Lung microvascular endothelial cell (primary cell): ENCODE measurements at places on chromosomes 7 and 10. TPM values are rescaled to one million over a fixed set of nuclear protein-coding genes. Genes with fewer than 3 reads are reported as not detected.

CYP26A1 gene
- total RNA-seq = 0.44 and 1.6 TPM in 2 replicates

CFTR gene
- total RNA-seq = not detected in 2 replicates

SFTPA1 gene
- total RNA-seq = not detected in 2 replicates

GRID2IP gene
- total RNA-seq = under 0.01 TPM in 2 replicates

LIPK gene
- total RNA-seq = not detected in 2 replicates

BEND7 gene
- 5.0 and 7.1 TPM in 2 replicates for total RNA-seq

LRRD1 gene
- total RNA-seq = under 0.01 TPM in 2 replicates
